ENCODE measurements at places on chromosomes 2 and 18.

DNA sequence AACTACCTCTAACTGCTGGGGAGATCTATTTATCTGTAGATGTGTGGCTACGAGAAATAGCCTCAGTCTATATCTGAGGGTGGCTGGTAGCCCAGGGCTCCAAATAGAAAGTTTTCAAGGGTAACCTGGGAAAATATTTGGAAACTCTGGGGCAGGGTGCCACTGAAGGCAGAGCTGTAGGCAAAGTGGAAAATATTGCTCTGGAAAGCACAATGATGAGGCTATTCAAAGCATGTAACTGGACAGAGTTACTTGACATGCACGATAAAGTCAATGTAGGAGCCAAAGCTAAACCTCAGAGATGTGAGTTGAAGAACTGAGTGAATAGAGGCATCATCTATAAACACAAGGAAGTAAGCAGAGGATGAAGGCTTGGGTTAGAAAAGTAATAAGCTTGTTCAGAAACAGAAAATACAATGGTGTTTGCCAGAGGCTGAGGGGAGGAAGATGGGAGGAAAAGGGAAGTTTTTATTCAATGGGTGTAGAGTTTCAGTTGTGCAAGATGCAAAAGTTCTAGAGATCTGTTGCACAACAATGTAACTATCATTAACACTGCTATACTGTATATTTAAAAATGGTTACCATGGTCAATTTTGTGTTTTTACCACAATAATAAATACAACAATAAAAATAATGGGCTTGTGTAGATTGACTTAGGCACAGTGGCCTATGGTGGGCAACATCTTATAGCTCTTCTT is 171.6 kb downstream of the MBD2 start:
- no peak for DNase-seq

- DNase-seq = no peak
Observed at GRCh38 chr2:197309691-197310231, 819 bp downstream of the ANKRD44 start.

GRCh38 chr18:78138983-78139496 is 840.6 kb upstream of the SALL3 start:
- DNase-seq = no peak

GRCh38 chr2:189116087-189116486 is 63.5 kb downstream of the COL5A2 start:
- no peak for DNase-seq

DNA sequence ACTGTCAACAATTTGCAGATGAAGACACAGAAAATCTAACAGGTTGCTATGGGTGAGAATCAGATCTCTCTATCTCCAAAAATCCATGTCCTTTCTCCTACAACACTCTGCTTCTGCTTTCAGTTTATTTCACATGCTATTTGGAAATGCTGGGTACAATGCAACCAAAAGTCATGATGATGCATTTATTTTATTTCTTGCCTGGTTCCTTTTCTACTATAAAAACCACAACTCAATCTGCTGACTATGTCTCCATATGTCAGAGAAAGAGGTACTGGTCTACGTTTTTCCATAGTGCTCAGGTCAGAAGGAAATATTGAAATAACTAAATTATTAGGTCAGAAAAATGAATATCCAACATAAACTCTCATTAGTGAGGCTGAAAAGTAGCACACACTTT is 20.5 kb downstream of the RAD51AP2 start:
- no peak for DNase-seq

DNA sequence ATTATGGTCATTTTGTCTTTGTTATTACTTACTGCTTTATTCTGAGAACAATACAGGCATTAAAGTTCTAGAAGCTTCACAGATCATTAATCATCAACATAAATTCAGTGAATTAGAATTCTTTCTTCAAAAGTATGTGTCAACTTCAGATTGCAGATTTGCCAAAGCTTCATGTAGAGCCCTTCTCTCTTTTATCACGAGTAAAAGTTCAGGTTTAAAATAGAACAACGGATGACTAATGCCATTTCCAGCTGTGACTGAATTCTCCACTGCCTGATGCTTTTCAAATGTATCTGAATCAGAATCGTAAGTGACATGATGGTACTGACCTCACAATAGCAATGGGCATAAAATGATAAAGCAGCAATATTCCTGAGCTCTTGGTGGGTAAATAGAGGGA is 116.0 kb downstream of the ABCA12 start:
- no peak for DNase-seq

DNA sequence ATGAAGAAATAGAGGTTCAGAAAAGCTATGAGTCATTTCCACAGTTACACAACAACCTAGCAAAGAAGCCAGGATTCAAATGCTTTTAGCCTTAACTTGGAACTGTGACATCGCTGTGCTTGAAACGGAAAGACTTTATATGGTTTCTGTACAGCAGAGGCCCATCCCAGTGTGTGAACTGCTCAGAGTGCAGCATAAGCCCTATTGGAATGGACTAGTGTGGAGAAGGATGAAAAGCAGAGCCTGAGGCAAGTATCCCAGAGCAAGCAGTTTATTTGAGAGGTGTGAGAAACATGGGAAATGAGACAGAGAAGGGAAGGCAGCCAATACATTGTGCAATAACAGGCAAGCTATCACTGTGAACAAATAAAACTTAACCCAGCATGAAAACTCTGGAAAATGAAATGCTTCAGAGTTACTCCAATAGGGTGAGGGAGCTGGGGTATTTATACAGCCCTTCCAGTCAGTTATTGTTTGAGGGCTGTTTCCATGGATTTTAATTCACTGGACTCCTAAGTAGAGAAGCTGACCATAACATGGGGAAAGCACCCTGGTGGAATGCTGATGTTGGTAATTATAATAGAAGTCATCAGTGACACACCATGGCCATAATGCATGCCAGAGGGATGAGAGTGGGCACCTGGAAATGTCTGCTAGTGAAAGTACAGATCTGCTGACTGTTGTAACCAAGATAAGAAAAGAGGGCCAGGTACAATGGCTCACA is 254.0 kb upstream of the POU3F3 start:
- no peak for DNase-seq

GRCh38 chr2:109387778-109388469 is 225.8 kb downstream of the SEPTIN10 start:
- no peak for DNase-seq

DNA sequence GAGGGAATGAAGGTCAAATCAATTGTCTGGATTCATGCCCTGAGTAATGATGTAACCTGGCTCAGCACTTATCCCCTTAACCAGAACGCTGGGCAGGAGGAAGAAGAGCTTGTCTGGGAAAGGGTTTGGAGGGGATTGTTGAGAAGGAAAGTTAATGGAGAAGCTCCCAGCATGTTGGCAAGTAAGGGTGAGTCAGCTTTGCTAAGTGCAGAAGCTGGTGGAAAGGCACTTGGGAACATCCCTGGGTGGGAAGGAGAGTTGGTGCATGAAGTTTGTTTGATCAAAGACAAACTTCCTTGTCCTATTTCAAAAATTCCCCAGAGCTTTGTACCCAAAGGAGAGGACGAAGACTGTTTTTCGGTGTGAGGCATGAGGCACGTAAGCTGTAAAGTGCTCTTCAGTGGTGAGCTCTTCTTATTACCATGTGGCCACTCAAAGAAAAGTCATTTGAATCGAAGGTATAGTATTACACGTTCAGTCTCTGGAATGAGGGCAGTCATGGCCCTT is 17.6 kb upstream of the DAW1 start:
- DNase-seq = no peak

GRCh38 chr2:10326151-10326616 is 23.5 kb downstream of the HPCAL1 start:
- DNase-seq = no peak

GRCh38 chr2:120607506-120607905 is 128.2 kb upstream of the GLI2 start:
- DNase-seq = no peak

DNA sequence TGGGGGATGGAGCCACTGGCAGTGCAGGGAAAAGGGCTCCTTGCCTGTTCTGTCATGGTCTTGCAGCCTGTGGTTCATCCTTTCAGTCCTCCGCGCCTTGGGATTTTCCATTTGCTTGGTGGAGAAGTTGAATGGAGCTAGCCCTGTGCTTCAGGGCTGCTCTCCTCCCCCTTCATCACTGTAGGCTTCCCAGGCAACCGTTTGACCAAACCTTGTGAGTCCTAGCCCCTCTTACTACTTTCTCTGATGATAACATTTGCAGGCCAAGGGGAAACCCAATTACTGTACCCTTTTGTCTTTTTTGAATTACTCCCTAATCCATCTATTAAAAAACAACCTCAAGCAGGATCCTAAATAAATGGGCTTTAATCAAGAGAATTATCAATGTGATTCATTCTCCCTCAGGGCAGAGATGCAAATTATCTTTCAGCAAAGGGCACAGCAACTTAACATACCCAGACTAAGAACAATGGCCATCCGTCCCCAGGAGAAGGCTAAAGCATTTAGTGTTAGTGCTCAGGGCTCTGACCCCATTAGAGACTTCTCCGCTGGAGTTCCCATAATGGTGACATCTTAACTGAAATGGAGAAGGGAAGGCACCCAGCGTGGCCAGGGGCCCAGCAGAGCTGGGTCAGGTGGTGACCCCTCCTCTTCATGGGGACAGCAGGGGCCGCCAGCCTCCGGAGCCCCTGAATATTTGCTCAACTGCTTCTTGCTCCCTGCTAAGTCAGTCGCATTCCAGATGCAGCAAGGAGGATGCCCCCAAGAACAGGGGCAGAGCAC is 40.7 kb downstream of the RHOB start:
- no peak for DNase-seq

GRCh38 chr2:71608441-71608840 is 155.1 kb downstream of the DYSF start:
- no peak for DNase-seq

- DNase-seq = no peak
Observed at GRCh38 chr2:1854729-1855547, 110.6 kb upstream of the PXDN start.

- DNase-seq = no peak
Observed at GRCh38 chr2:179447839-179448447, 183.3 kb upstream of the SESTD1 start.

Data from hematopoietic multipotent progenitor cell treated with erythropoietin and hydrocortisone succinate and interleukin-3 and kit ligand, for 17 days (in vitro differentiated cells).